Fibroblast of mammary gland (primary cell): ENCODE measurements at places on chromosomes 5 and 9.

- DNase-seq, result no peak
Observed at GRCh38 chr9:87527211-87527916, 29.7 kb downstream of the DAPK1 start.

DNA sequence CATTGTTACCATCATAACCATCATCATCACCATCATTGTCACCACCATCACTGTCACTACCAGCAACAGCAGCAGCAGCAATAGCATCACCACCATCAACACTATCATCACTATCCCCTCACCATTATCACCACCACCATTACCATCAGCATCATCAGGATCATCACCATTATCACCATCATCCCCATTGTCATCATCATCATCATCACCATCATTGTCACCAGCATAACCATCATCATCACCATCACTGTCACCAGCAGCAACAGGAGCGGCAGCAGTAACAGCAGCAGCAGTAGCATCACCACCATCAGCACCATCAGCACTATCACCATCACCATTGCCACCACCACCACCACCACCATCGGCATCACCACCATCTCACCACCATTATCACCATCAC, 48.4 kb downstream of the S1PR3 start:
- DNase-seq, result no peak

DNA sequence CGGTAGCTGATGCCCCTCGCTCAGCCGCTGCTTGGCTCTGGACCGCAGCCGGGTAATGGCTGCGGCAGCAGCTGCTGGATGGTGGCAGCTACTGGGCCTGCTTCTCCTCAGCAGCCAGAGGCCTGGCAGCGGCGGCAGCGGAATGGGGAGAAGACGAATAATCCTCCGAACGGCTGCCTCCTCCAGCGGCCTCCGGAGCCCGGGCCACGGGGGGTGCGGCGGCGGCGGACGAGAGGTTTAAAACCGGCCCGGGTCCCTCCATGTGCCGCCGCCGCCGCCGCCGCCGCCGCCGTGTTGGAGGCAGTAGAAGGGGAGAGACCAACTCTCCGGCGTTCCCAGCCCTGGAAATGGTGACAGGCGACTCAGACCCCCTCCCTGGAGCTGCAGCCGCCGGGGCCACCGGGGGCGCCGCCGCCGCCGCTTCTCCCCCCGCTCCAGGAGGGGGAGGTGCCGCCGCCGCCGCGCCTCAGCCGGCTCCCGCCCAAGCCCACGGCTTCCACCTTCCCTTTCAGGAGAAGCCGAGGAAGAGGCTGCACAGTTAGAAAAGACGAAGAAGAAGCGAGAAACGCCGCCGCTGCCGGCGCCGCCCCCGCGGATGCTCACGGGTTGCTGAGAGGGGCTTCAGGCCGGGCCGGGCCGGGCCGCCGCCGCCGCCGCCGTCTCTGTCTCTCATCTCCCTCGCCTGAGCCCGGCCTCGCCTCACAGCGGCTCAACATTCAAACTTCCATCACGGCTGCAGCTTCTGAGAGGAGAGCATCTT, 118.4 kb upstream of the PRSS3 start:
- DNase-seq, result no peak

DNA sequence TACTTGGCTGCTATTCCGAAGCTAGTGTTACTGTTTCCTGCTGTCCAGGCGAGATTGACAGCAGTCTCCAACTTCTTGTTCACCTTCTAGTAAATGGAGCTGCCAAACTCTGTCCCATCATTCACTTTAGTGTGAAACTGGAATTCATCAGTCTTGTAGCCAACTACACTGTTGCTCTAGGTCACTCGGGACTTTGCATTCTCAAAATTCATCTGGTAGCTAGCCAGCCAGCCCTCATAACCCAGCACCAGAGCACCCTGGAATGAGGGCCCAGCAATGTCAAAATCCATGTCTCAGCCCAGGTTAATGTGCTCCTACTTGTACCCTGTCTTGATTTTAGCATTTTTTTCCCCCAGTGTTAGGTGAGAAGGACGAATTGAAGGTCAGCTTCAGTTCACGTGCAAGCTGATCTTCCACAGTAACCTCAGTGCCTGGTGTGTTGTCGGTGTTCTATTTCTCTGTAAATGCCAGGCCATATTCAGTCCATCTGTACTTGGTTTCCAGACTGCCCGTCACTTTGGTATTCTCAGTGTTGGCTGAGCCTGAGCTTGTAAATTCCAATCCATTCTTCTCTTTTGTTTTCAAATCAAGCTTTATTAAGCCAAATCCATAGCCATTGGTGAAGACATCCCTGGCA, 28.9 kb downstream of the ZNF169 start:
- no peak for DNase-seq

DNA sequence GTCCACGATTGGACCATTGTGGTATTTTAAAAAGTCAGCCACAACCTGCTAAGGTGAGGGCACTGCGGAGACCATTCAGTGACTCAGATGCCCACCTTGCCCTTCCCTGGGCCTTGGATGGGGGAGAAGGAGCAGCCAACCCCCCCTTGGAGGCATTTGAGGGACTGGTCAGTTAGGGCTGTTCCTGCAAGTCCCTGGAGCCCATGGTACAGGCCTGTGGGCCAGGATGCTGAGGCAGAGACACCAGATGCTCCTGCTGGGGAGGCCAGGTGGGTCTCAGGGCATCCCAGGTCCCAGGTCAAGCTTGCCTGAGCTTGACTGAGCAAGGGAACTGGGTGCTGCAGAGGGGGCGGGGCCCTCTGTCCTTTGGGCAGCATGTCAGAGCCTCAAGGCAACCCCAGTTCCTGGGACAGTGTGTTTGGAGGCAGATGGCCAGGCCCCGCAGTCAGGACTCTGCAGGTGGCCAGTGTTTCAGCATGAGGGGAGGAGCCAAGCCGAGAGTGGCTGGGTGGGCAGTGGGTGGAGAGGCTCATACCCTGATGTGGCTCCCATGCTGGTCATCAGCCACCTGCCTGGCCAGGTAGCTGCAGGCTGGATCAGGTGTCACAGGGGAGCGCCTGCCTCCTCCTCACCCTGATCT, 27.5 kb downstream of the SLC6A3 start:
- no peak for DNase-seq

DNA sequence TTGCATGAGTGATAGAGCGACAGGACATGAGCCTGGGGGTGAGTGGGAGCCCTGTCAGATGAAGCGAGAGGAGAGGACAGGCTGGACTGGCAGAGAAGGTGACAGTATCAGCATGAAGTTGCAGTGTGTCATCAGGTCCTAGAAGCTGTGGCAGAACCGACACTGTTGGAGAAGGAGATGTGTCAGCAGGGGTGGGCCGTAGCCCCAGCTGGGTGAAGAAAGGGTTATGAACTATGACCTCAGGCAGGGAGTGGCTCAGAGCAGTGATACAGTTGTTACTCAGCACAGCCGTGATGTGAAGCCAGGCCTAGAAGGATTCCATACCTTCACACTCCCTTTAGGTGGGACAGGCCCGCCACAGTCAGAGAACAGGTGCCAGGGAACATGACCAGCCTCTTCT, 7.6 kb downstream of the PCYOX1L start:
- DNase-seq, result no peak

DNA sequence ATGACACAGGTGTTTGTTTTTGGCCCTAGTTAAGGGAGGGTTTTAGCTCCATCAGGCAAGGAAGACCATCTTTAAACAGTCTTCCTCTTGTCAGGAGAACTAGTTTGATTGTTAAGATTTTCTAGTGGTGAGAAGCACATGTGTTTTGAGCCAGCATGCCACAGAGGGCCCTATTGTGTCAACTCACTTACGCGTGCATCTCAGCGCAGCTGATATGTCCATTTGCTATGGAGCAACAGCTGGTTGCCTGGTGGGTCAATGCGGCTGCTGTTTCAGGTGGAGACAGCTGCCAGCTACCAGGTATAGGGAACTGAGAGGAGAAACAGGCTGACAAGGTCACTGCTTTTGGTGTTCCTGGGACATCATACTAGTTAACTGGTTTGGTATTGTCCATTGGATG, 100.5 kb upstream of the PRRC1 start:
- no peak for DNase-seq
